Epithelial cell of proximal tubule (primary cell): ENCODE measurements at places on chromosomes 13 and 19. TPM values are rescaled to one million over a fixed set of nuclear protein-coding genes. Genes with fewer than 3 reads are reported as not detected.

SYNGR4 gene
- total RNA-seq = not detected in 2 replicates

CC2D1A gene
- total RNA-seq = 27.2 and 30.6 TPM in 2 replicates

ZIC5 gene
- total RNA-seq = not detected in 2 replicates

NLRP8 gene
- not detected in 2 replicates for total RNA-seq

TEX29 gene
- not detected in 2 replicates for total RNA-seq

TGFBR3L gene
- total RNA-seq = 1.6 and 16.8 TPM in 2 replicates

EFNA2 gene
- total RNA-seq = 0.23 and 0.36 TPM in 2 replicates

CPB2 gene
- total RNA-seq = not detected in 2 replicates

SGCG gene
- total RNA-seq = not detected in 2 replicates

TUBB4A gene
- 0.72 and 3.1 TPM in 2 replicates for total RNA-seq

ZNF587B gene
- total RNA-seq = 11.3 and 14.7 TPM in 2 replicates

GGACT gene
- 3.6 and 5.2 TPM in 2 replicates for total RNA-seq

SYT5 gene
- 0.29 TPM in 1 of 2 replicates, not detected in the other for total RNA-seq

IZUMO2 gene
- 0.29 TPM in 1 of 2 replicates, not detected in the other for total RNA-seq

ADGRE2 gene
- total RNA-seq = under 0.01 and 0.12 TPM in 2 replicates

PLIN4 gene
- not detected in 2 replicates for total RNA-seq

CYP4F2 gene
- not detected in 2 replicates for total RNA-seq

NFKBIB gene
- 23.6 and 33.1 TPM in 2 replicates for total RNA-seq

SLC17A7 gene
- not detected in 2 replicates for total RNA-seq

LRRC4B gene
- total RNA-seq = 0.07 and 0.69 TPM in 2 replicates
